ENCODE measurements at places on chromosomes 6 and 20. TPM values are rescaled to one million over a fixed set of nuclear protein-coding genes. Genes with fewer than 3 reads are reported as not detected.

The IRAK1BP1 gene
- total RNA-seq = 0.16 TPM

The BHLHE23 gene
- not detected for total RNA-seq

The TBX18 gene
- total RNA-seq = 35.1 TPM

GRCh38 chr6:10886691-10887502, at the start of gene SYCP2L:
TSS of gene SYCP2L (plus strand) at chr6:10887052. CDS start at chr6:10887127, 75 bp downstream.
- no peaks in the 10 kb centered on the region for H3K4me1 ChIP-seq
- 0 out of 2 replicates have a peak within 1 kb of the TSS, but pooled peaks have one; percentile 0 for H3K27ac ChIP-seq
- DNase-seq = peak; percentile 62
- H3K27me3 ChIP-seq = peaks cover 5% of the 10 kb centered on the region

DNA sequence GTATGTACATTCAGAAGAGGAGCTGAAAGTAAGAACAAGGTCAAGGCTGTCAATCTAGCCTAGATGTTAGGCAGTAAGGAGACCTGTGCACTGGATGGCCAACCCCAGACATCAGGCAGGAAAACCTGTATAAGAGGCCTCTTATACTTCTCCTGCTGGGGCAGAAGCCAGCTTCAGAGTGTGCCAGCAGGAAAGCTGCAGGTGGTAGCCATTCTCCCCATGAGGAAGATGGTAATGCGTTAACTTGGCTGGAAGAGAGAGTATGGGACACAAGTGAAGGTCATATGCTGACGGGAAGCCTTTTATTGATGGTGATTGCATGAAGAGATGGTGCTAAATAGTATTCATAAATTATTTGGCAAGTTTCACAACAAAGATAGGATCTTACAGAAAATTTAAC, 20.6 kb downstream of the NHLRC1 start:
- H3K27me3 ChIP-seq = no peaks in the 10 kb centered on the region
- H3K27ac ChIP-seq = no peak overlapping the region
- H3K4me1 ChIP-seq = peaks cover 12% of the 10 kb centered on the region
- no peak overlapping the region for H3K4me3 ChIP-seq

GRCh38 chr6:95723638-95724037, 146.3 kb downstream of the MANEA start:
- H3K27me3 ChIP-seq = no peaks in the 10 kb centered on the region
- no peak overlapping the region for H3K27ac ChIP-seq
- H3K4me3 ChIP-seq = no peak overlapping the region
- no peaks in the 10 kb centered on the region for H3K36me3 ChIP-seq

The IMPG1 gene
- not detected for total RNA-seq

DNA sequence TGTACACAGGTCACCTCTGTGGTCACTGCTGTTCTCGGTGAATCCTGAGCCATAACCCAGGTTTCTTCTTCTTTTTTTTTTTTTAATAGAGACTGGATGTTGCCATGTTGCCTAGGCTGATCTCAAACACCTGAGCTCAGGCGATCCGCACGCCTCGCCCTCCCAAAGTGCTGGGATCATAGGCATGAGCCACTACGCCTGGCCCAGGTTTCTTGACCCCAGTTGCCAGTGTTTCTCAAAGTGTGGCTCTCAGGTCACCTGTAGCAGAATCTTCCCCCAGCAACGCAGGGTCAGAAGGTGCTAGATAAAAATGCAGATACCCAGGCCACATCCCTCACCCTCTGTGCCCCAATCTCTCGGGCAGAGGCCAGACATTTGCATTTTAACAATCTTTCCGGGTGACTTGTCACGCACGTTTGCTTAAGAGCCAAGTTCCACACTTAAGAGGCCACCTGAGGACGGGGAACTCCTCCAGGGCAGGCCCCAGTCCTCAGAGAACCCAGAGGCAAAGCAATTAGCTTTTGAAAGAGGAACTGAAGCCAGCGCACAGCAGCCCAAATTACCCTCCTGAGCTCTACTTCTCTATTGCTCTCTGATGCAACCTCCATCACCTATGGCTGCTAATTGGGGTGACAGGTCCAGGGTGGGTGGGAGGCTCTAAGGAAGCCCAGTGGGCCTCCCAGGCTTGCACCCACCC, 81.8 kb downstream of the NFATC2 start:
- DNase-seq = no peak
- H3K4me3 ChIP-seq = no peak overlapping the region

DNA sequence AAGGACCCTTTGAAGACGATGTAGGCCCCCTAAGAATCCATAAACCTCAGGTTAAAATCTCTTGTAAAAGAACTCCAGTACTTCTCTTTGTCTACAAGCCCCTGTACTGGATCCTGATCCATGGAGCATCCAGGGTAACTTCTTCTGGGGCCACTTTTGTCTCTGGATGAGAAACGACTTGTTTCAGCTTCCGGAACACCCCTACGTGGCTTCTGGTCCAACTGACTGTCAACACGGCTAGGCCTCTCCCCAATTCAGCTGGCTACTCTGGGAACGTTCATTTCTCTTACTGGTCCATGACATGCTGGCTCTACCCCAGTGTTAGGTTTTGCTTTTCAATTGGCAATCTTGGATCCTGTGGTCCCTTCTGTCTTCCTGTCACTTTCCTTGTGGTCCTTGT, 198.0 kb downstream of the BACH2 start:
- peaks cover 21% of the 10 kb centered on the region for H3K4me1 ChIP-seq
- DNase-seq = no peak
- H3K27me3 ChIP-seq = no peaks in the 10 kb centered on the region
- no peak overlapping the region for H3K4me3 ChIP-seq
- peak overlapping the region; percentile 46 for H3K27ac ChIP-seq

The OLIG3 gene
- total RNA-seq = not detected

The TCF15 gene
- total RNA-seq = not detected

The SCUBE3 gene
- total RNA-seq = 4.7 TPM

The C6orf58 gene
- total RNA-seq = not detected

- no peak overlapping the region for H3K27ac ChIP-seq
- H3K4me1 ChIP-seq = no peaks in the 10 kb centered on the region
- no peak overlapping the region for H3K4me3 ChIP-seq
- H3K36me3 ChIP-seq = no peaks in the 10 kb centered on the region
- no peak for DNase-seq
- no peaks in the 10 kb centered on the region for H3K27me3 ChIP-seq
These were observed 66.7 kb downstream of the MOCS1 start for GRCh38 chr6:39867592-39867991.

Measured in SJSA1 (cell line).